ENCODE measurements at places on chromosomes 2 and 18.

DNA sequence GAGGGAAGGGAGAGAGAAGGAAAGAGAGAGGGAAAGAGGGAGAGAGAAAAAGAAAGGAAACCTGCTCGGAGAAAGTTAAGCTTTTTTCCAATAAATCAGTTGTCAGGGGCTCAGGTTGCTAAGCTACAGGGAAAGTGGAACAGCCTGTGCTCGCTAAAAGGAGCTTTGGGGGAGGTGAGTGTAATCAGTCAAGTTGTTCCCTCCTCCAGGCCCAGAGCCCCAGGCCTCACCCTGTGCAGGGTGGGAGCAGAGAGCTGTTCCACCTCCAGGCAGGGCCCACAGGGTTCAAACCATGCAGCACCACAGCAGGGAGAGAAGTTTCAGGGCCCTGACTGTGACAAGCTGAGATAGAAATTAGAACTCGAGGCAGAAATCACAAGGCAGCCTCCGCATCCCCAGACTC is 56.4 kb upstream of the PPP1CB start:
- no peak for DNase-seq

- DNase-seq = no peak
Measured at GRCh38 chr2:88754585-88755320, 63.3 kb downstream of the RPIA start.

DNA sequence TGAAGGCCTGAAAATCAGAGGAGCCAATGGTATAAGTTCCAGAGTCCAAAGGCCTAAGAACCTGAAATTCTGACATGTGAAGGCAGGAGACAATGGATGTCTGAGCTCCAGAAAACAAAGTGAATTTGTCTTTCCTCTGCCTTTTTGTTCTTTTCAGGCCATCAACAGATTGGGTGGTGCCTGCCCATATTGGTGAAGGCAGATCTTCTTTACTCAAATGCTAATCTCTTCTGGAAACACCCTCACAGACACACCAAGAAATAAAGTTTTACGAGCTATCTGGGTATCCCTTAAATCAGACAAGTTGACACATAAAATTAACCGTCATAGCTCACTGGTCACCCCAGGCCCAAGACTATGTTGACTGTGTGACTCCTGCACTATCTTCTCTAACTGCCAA is 163.8 kb upstream of the NCKAP5 start:
- no peak for DNase-seq

- no peak for DNase-seq
Measured at GRCh38 chr18:50870138-50870845, 8.6 kb upstream of the ME2 start.

- DNase-seq = no peak
Measured at GRCh38 chr18:24817587-24818371, 357.3 kb downstream of the HRH4 start.

GRCh38 chr2:210862283-210863065 is 306.1 kb downstream of the CPS1 start:
- no peak for DNase-seq

GRCh38 chr2:83689402-83689801 is 769.7 kb downstream of the SUCLG1 start:
- DNase-seq = no peak

All from stimulated activated CD4-positive, alpha-beta T cell treated with anti-CD3 and anti-CD28 coated beads, Interleukin-1b, Interleukin-23, amount 100 ng/mL, for 1 hour (primary cell).